ENCODE measurements at places on chromosomes 7 and 10. TPM values are rescaled to one million over a fixed set of nuclear protein-coding genes. Genes with fewer than 3 reads are reported as not detected.

- DNase-seq: no peak
Observed at GRCh38 chr7:10934292-10934691, 39.4 kb upstream of the PHF14 start.

GRCh38 chr10:71921324-71922027, 42.7 kb upstream of the CHST3 start:
- DNase-seq: no peak

DNA sequence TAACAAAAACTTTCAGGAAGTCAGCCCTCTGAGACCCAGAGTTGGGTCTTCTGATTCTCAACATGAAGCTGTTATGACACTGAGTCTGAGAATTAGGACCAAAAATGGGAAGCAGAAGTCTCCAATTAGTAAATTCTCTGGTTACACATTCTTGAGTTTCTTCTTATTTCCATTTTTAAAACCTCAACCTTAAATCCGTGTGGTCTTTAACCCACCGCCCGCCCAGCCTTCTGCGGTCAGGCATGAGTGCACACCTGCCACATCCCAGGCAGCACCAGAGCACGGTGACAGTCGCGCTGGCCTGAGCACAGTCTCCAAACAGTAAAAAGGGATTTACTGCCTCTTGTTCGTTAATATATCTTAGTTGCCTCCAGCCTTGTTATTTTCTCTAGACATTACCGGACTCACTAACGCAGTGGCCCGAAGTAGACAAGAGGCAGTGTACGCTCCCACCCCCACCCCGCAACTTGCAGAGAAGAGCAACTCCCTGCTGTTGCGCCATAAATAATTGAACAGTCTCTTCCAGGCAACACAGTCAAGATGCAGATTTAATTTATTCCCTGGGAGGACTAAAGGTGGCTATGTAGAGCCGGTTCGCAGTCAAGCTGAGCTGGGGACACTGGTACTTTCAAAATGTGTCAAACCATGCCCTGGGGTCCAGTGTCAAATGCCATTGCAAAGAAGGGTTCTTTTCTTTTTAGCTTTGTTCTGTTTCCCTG, 147.0 kb upstream of the CELF2 start:
- no peak for DNase-seq

- peak; percentile 35 for DNase-seq
Observed at GRCh38 chr7:138980563-138981291, 462 bp downstream of the KIAA1549 start.

- no peak for DNase-seq
Observed at GRCh38 chr7:153887749-153888569, 164.2 kb upstream of the DPP6 start.

DNA sequence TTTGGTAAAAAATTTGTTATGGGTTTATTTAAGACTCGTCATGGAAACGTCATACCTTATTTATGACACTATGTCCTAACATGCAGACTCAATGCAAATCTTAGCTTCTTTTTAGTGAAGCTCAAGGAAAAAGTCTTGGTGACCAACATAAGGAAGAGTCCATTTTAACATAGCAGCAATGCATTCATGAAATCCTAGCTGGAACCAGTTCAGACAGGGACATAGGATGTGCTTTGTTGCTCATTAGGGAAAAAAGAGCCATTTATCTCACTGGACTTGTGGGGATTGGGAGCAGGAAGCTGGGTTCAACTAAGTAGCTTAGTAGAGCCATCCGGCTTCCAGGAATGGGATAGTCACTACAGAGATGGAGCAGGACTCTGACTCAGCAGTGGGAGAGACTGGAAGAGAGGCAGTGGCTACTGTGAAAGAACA, 100.7 kb upstream of the DKK1 start:
- DNase-seq: no peak

DNA sequence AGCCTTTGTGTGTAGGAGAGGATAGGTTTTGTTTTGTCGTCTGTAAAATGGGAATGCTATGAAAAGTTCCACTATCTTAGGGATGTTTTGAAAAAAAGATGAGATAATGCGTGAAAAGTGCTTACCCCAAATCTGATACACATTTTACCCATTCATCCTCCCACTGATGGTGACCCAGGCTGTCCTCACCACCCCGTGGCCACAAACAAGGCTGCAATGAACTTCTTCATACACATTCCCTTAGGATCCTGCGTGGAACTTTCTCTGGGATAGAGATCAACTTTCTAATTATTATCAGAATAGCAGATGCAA, 399 bp upstream of the OGDHL start:
- DNase-seq: no peak

DNA sequence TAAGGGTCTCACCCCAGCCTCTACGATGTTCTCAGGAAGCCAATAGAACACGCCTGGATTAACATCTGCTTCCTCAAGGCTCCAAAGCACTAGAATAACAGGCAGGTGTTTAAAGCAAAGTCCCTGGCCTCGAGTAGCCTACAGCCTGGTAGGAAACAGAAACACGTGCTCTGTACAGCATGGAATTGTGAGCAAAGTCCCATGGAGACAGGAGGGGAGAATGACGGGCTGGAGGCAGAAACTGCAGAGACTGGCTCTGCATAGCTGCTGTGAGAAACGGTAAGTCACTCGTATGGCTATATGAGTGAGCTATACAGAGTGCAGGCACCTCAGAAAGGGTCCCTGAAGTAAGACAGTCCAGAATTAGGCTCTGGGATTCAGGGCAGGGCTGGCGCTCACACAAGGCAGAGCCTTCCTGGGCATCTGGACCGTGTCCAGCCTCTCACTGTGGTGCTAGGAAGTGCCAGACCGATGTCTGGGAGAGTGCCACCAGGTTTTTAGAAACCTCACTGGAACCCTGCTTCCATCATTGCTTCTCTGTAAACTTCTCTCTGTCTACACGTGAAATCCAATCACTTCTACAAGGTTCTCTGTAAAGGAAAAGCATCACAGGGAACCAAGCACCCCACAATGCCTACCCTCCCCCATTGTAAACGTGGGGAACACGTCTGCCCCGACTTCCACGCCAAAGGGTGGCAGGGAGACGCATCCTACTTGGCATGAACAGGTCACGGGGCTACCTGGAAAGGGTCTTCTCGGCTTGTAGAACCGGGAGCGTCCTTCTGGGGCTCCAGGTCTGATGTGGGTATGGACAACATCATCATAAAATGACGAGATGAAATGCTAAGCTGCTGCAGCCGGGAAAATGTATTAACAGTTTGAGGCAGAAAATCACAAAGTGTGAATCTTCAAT, 38.8 kb upstream of the SHH start:
- no peak for DNase-seq

- no peak for DNase-seq
Observed at GRCh38 chr10:71767420-71768035, 5.8 kb downstream of the VSIR start.

DNA sequence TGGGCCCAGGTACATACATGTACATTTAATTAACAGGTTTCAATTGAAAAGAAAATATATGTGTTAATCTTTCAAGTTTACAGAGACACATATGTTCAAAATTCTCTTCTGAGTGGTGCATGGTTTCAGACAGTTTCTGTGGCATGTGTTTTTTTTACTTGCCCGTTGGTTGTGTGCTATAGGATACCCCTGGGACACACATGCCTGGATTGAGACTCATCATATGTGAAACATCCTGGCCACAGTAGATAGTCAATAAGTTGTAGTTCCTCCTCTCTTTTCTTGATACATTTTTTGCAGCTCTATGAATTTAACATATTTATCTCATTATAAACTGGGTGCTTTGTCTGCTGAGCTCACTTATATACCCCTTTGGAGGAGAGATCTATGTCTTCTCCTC, 207.8 kb upstream of the CTBP2 start:
- no peak for DNase-seq

DNA sequence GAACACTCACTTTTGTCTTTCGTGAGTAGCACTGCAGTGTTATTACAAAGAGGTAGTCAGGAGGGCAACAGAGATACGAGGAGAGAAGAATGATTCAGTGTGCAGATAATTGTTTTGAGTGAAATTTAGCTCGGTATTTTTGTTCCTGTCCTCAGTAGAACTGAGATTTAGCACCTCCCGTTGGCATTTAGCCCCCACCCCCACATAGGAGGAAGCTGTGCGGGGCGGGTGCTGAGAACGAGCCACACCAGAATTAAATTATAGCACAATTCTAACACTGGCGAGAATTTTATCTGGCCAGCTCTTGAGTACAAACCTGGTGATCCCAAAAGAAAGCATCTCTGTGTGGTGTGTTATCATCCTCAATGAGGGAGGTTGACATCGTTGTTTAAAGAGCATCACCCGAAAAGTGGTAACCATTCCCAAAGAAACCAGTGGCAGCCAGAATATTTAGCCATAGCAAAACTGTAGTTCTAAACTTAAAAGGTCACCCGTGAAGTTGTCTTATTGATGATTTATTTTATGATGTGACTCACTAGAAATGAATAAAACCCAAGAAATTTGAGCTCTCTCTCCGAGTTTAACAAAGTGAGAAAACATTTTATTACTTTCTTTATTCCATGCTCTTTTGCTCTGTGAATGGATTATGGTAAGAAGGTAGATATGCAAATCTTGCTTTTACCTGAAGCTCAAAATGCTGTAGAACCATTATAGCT, 612.2 kb downstream of the SUGCT start:
- DNase-seq: no peak

DNA sequence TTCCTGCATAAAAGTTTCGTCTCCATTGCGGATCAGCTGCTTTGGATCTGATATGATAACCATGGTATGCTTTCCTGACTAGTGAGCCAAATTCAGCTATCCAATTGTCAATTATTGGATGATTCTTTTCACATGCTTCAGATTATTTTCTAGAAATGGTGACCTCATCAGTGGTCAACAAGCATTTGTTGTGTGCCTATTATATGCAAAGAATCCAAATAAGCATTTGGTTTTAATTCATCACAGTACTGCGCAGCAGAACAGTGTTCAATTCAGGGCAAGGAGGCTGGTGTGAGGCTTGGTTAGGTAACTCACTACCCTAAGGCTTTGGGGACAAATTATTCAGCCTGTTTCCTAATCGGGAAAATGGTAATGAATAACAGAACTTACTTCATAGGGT, 200.5 kb downstream of the SKAP2 start:
- no peak for DNase-seq

DNA sequence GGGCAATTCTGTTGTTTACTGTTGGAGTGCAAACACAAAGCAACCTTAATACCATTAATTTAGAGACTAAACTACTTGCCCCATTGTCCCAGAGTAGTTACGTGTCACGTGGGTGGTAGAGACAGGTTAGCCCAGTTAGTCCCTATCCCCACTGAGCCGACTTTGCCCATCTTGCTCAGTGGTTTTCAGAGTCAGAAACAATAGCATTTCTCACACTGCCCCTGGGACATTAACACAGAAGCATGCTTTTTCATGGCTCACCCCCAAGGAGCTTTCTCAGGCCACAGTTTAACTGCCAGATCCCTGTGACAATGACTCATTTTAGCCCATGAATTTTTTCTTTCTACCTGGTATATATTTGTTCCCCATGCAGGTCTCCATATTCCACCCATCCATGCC, 271.0 kb downstream of the POU6F2 start:
- no peak for DNase-seq

DNA sequence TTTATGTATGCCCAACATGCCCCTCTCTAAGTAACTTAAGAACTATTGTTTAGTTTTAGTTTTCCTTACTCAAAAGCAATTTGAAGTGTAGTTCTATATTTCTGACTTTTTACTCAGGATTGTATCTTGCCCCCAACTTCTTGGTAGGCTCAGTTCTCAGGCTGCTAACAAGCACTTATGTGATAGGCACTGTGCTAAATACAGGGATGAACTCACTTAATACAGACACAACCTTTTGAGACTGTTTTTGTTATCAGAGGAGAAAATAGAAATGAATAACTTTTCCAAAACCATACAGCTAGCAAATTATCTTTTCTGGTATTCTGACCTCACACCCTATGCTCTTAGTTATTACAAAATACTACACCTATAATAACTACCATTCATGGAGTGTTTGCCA, 16.3 kb downstream of the TAX1BP1 start:
- no peak for DNase-seq

GRCh38 chr7:50321487-50322067, 17.1 kb downstream of the IKZF1 start:
- DNase-seq: no peak

DNA sequence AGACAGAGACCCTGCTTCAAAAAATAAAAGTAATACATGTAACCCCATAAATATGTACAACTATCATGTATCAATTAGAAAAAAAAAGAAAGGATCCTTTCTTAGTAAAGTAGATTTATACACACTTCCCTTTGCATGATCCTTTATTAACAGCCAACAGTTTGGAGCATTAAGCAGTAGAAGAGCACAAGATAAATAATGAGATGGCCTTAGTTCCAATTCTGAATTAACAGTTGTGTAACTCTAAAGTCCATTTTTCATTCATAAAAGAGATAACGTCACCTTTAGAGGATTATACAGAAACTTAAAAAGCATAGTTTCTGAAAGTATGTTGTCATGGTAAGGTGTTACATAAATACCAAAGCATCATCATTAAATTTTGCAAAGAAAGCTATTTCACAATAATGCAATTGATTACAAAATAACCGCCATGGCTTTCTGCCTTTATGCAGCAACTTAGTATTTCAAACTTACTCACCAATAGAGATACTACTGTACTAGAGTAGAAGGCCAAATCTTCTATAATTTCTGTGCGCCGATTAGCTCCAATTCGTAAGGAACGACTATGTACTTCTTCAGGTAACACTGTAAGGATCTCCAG, 40.3 kb downstream of the TNPO3 start:
- DNase-seq: no peak

GRCh38 chr7:127954357-127954748, 76.9 kb downstream of the LRRC4 start:
- DNase-seq: no peak

DNA sequence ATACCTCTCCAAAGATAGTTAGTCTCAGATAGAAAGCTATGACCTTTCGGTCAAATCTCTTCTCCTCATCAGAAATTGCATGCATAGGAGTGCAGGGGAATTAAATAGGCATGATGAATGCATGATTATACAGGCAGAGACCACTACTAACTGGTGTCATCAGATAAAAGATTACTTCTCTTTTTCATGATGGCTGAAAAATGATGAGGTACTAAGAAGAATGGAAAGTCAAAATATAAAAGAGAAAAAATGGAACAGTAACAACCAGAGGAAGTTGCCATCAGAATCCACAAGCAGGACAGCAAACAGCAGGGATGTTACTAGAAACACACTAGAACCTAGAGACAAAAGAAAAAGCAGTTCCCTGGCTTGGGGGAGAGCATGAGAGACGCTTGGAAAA, 31.6 kb downstream of the CTTNBP2 start:
- no peak for DNase-seq

GRCh38 chr7:135180122-135180521, 9.6 kb upstream of the CYREN start:
- DNase-seq: no peak

The HOXA7 gene
- not detected for total RNA-seq

The INSYN2A gene
- total RNA-seq: not detected

The HOGA1 gene
- not detected for total RNA-seq

The EIF5AL1 gene
- total RNA-seq: 0.94 TPM

The NEBL gene
- not detected for total RNA-seq

The HABP2 gene
- total RNA-seq: not detected

The SPDYE8 gene
- not detected for total RNA-seq

The TMEM176A gene
- 0.54 TPM for total RNA-seq

The TUBB8 gene
- not detected for total RNA-seq

The PON1 gene
- not detected for total RNA-seq

The ELN gene
- not detected for total RNA-seq

The NEURL1 gene
- 2.0 TPM for total RNA-seq

The TMEM270 gene
- total RNA-seq: not detected

The SLC16A12 gene
- total RNA-seq: not detected

The MDFIC gene
- total RNA-seq: 57.0 TPM
